ENCODE measurements at places on chromosomes 11 and 22. TPM values are rescaled to one million over a fixed set of nuclear protein-coding genes. Genes with fewer than 3 reads are reported as not detected.

Gene UPK3A
- total RNA-seq = not detected

Gene DCDC1
- not detected for total RNA-seq

Gene GAS2
- 0.88 TPM for total RNA-seq

Gene TMPRSS13
- total RNA-seq = 0.06 TPM

Gene TRIM49
- not detected for total RNA-seq

Gene MGAT3
- 0.05 TPM for total RNA-seq

Gene PCNX3
- 51.0 TPM for total RNA-seq

Gene OR51B4
- not detected for total RNA-seq

Gene GPHA2
- not detected for total RNA-seq

Gene RIMBP3C
- 0.44 TPM for total RNA-seq

Gene NAV2
- 42.0 TPM for total RNA-seq

Gene MUC15
- total RNA-seq = not detected

Gene SLC17A6
- not detected for total RNA-seq

Gene HTR3B
- total RNA-seq = not detected

Gene C1QTNF4
- total RNA-seq = 0.29 TPM

Gene MYEOV
- 1.2 TPM for total RNA-seq

Gene ISX
- total RNA-seq = not detected

Gene BRSK2
- total RNA-seq = 0.93 TPM

Gene MOV10L1
- 11.7 TPM for total RNA-seq

Gene KRTAP5-7
- not detected for total RNA-seq

Gene THAP7
- total RNA-seq = 19.7 TPM

Gene OR4C12
- total RNA-seq = not detected

Gene TEX12
- total RNA-seq = 0.23 TPM

Gene EMSY
- total RNA-seq = 8.6 TPM

Gene ZDHHC13
- 31.9 TPM for total RNA-seq
